ENCODE measurements at places on chromosomes 16 and 17.

- no peak for DNase-seq
Observed at GRCh38 chr16:79610771-79611170, 10.2 kb upstream of the MAF start.

GRCh38 chr16:8493972-8494371 lies 96.3 kb downstream of the TMEM114 start:
- DNase-seq: no peak

- peak; percentile 61 for DNase-seq
Observed at GRCh38 chr16:2474877-2475412, at the start of gene TBC1D24. TSS of gene TBC1D24 (plus strand) at chr16:2475127. CDS start at chr16:2496149, 21,022 bp downstream.

- peak; percentile 60 for DNase-seq
Observed at GRCh38 chr17:27602721-27603420, 28.1 kb upstream of the LGALS9 start.

DNA sequence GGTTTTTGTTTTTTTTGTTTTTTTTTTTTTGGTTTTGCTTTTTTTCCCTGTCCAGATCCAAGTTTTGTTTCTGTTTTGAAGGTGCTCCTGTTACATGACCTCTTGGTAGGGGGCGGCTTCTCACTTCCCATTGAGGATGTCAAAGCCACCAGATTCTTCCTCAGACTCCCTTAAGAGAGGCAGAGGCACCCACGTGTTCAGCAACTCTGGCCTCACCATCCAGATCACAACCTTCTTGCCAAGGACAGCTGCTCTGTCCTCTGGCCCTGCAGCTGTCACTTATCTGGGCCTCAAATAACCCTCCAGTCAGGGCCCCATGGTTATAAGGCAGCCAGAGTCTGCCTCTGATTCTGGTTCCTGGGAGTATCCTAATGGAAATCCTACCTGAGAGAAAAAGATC lies 208.5 kb downstream of the STX8 start:
- DNase-seq: no peak

GRCh38 chr17:182050-182751 lies 751 bp upstream of the DOC2B start:
- DNase-seq: peak; percentile 59

- peak; percentile 68 for DNase-seq
Observed at GRCh38 chr17:70906808-70907207, 737.5 kb downstream of the KCNJ2 start.

DNA sequence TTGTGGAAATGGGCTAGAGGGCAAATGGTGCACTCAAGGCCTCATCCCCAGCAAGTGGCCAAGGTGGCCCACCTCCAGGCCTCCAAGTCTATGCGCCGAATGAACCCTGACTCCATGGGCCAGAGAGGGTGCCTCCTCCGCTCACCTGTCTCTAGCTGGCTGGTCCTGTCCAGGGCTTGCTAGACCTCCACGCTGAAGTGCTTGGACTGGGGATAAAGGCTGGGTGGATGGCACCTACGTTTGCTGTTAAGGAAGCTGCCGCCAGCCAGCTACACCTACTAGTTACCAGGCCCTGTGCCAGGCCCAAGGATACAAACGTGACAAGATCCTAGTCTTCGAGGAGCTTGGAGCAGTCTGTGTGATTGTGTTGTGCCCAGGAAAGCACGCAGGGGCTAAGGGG lies 739 bp upstream of the SGCA start:
- DNase-seq: no peak
